Stimulated activated CD8-positive, alpha-beta memory T cell treated with anti-CD3 and anti-CD28 coated beads, Interleukin-2, amount 100 ng/mL, for 1 hour (primary cell): ENCODE measurements at places on chromosomes 13 and 19.

GRCh38 chr13:30847650-30848307 is 58.3 kb upstream of the MEDAG start:
- DNase-seq: no peak

DNA sequence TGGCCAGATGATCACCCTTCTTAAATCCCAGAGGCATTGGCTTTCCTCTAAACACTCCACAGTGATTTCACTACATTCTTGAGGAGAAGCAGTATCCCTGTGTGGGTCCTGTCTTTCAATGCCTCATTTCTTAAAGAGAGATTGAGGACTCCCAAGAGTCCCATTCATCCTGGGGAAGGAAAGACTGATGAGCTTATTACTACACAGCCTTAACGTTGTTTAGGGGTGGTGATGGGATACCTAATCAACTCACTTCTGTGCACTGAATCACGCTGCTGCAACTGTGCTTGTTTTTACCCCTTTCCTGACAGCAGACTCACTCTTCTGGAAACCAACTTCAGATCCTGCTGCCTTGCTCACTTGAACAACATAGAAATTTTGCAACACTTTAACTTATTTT is 203.1 kb downstream of the RGCC start:
- DNase-seq: no peak

- no peak for DNase-seq
Measured at GRCh38 chr19:55463583-55464031, 944 bp downstream of the C19orf85 start.

GRCh38 chr13:56400774-56401173 is 739.9 kb upstream of the PRR20A start:
- no peak for DNase-seq

- DNase-seq: no peak
Measured at GRCh38 chr19:29672319-29672932, 7.2 kb downstream of the PLEKHF1 start.

- DNase-seq: no peak
Measured at GRCh38 chr13:75869981-75870380, 233.9 kb downstream of the LMO7 start.

DNA sequence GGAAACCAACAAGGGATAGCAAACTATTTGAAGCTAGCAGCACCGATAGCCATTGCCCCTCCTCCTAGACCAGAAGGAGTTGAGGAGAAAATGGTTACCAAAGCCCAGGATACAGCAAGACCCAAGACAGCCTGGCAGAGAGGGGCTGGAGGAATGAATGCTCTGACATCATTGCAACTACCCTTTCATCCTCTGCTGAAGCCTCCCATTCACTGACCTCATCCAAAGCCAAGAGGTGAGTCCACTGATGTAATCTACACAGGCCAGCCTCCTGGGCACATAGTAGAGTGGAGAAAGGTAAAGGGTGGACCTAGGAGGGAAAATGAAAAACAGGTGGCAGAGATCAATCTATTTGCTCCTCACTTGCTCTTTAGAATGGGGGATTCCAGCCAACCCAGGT is 42.7 kb upstream of the ZNF780A start:
- no peak for DNase-seq

DNA sequence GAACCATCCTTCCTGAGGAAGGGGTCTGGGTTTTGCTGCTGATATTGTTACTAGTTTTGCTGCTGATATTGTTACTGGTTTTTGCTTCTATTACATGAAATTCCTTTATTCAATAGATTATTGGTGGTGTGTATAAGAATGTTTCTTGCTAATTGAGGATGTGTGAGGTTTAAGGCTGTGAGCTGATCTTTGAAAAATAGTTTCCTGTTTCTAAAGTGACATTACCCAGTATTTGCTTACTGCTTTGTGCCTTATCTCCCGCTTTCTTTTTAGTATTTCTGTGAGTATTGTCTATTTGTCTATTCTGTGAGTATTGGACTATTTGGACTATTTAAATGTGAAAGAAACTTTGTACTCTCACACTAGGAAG is 38.2 kb upstream of the C1QTNF9 start:
- DNase-seq: no peak

DNA sequence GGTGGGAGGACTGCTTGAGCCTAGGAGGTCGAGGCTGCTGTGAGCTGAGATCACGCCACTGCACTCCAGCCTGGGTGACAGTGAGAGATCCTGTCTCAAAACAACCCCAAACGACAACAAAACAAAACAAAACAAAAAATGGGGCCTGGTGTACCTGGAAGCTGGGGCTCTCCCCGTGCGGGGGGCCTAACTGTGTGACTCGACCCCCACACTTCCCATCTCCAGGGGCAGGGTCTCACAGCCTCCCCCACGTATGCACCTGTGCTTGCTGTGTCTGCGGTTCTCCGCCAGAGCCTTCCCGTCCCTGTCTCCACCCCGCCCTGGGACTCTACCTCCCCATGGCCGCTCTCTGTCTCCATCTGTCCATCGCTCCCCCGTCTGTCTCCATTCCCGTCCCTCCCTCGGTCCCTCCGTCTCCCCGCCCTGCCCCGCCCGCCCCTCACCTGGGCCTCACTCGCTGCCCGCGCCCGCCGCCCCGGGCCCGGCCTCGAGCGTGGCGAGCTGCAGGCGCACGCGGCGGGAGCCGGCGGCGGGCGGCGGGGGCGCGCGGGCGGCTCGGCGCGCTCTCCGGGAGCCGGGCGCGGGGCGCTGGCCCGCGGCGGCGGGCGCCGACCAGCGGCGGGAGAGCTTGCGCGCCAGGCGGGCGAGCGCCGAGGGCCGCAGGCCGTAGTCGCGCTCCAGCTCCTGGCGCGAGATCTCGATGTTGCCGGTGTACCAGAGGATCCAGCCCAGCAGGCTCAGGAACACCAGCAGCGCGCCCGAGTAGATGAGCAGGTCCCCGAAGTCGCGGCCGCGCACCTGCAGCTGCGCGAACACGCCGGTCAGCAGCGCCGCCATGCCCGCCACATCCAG is 587 bp downstream of the TMEM238 start:
- no peak for DNase-seq

- no peak for DNase-seq
Measured at GRCh38 chr19:2212861-2213711, 23.0 kb downstream of the PLEKHJ1 start.

GRCh38 chr19:4776436-4777211 is 14.9 kb upstream of the FEM1A start:
- no peak for DNase-seq

GRCh38 chr13:20465218-20465879 is 60.3 kb downstream of the CRYL1 start:
- no peak for DNase-seq

DNA sequence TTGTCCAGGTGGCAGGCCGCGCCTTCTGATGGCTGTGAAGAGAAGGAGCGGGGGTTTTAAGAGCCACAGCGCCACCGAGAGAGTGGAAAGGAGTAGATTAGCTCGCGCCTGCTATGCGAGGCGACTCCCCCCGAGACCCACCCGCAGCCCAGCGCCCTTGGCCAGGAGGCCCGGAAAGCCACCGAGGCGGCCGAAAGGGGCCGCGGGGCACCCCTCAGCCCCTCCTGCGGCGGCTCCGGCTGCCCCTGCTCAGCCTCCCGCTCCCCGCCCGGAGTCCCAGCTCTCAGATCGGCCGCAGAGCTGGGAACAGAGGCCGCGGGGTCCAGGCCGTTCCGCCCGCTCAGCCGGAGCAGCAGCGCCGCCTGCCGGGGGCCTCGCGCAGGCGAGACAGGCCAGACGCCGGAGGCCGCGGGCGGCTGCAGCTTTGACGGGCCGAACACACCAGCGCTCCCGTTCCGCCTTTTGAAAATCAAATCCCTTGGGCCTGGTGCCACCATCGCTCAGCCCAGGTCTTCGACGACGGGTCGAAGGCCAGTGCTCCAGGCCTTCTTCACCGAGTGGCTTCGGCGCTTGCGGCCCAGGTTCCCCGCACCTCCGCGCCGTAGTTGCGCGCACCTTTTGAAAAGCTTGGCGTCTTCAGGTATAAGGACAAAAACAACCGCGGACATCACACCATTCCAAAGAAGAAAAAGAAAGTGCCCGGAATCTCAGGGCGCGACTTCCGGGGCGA is 15.3 kb downstream of the CDX2 start:
- no peak for DNase-seq

DNA sequence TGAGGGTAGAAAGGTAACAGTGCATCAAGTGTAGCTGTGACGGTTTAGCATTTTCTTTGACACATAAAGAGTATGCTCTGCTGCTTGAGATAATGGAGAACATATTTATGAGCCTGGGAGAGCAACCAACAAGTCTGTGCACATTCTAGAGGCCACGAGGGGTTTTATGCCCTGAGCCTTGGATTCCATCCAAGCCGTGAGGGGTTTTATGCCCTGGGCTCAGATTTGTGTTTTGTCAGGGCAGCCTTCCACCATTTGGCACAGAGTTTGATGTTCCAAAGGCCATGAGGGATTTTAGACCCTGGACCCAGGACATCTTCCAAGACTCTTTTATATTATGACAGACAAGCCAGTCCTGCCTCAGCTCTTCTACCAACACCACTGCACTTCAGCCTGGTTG is 106.4 kb downstream of the ZNF486 start:
- no peak for DNase-seq

DNA sequence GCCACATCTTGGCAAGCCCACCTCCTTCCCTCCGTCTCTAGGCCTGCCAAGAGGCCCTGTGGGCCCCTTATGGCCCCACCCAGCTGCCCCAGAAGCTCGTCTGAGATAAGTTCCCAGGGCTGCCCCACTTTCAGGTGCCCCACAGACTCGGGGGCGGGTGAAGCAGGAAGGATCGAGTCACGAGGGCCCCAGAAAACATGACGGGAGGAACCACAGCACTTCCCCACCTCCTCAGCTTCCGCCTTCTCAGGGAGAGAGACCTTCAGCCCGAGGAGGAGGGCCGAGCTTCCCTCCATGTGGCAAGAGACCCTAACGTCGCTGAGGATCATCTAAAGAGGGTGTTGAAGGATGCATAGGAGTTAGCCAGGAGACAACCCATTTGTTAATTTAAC is 4.5 kb upstream of the IL12RB1 start:
- peak; percentile 57 for DNase-seq

DNA sequence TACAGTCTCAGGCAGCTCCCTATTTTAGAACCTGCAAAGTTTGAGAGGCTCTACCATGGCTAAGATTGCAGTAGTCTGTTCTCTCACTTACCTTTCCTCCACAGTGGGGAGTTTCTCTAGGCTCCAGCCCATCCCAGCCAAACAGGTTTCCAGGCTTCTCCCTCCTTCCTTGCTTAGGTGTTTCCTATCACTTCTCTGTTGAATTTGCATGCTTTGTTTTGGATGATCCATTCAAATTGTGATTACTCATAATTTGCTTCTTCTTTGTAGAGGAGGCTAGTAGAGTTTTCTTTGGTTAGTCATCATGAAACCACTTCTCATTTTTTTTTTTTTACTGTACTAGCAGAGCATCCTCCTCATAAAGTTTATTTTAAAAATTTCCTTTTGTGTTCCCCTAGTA is 1242.2 kb upstream of the MIR17HG start:
- DNase-seq: no peak

GRCh38 chr19:32397671-32398101 is 7.9 kb upstream of the DPY19L3 start:
- DNase-seq: no peak

GRCh38 chr19:1060689-1061088 is 6.3 kb upstream of the ARHGAP45 start:
- no peak for DNase-seq

DNA sequence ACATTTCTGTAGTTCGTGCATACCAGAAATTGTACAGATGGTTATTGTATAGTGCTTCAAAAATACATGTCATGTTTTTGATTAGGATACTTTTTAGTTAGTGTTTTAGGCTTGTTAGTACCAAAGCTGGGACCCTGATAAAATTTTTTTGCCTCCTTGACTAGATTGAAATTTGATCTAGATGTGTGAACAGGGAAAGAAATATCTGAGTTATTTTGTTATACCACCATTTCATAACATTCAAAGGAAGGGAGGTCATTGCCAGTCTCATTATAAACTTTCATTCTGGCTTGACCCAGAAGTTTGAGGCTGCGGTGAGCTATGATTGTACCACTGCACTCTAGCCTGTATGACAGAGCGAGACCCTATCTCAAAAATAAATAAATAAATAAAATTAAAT is 9.0 kb downstream of the LMO7 start:
- no peak for DNase-seq
